ENCODE measurements at places on chromosomes 2 and 18. TPM values are rescaled to one million over a fixed set of nuclear protein-coding genes. Genes with fewer than 3 reads are reported as not detected.

- peak; percentile 59 for DNase-seq
Measured at GRCh38 chr2:173427887-173428668, 73.4 kb downstream of the CDCA7 start.

GRCh38 chr18:1467461-1467964 is 562.8 kb downstream of the ADCYAP1 start:
- no peak for DNase-seq

- no peak for DNase-seq
Measured at GRCh38 chr2:127624320-127624755, 21.6 kb upstream of the GPR17 start.

DNA sequence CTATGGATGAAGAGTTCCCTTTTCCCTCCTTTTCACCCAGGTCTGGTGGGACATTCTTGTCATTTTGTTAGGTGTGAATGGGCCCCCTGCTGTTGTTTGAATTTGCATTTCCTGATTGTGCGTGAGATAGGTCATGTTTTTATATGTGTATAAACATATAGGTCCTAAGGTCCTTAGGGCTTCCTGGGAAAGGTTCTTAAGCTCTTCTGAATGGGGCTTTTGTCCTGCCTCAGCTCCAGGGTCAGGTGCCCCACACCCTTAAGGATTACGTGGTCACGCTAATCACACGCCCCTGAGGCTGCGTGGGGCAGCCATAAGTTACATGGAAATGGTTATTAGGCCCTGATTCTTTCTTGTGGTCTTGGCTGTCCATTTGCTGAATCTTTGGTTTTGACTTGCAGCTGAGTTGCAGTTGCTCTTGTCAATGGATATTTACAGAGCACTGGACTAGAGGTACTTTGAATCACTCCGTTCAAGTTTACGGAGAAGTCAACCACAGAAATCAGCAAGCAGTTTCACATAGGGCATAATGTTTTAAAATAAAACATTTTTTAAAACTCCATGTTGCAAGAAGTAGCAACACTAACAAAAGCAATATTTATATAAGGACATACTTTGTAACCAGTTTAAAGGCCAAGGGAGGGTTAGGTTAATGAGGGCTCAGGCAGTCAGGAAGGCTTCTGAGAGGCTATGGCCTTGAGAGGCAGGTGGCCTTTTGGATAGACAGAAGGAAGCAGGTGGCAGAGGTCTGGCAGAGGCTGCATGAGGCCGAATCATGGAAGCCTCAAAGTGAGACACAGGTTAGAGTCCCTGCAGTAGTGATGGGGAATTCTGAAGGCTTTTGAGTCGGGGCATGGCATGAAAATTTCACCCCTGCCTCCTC is 24.2 kb downstream of the LIPG start:
- no peak for DNase-seq

- no peak for DNase-seq
Measured at GRCh38 chr18:13551841-13552733, 174.3 kb downstream of the FAM210A start.

- DNase-seq, result no peak
Measured at GRCh38 chr2:57796527-57796926, 250.1 kb upstream of the VRK2 start.

- no peak for DNase-seq
Measured at GRCh38 chr2:110688594-110689091, 10.8 kb upstream of the BUB1 start.

- no peak for DNase-seq
Measured at GRCh38 chr2:121089166-121089510, 195.9 kb downstream of the TFCP2L1 start.

- no peak for DNase-seq
Measured at GRCh38 chr2:210954386-210954907, 398.0 kb downstream of the CPS1 start.

DNA sequence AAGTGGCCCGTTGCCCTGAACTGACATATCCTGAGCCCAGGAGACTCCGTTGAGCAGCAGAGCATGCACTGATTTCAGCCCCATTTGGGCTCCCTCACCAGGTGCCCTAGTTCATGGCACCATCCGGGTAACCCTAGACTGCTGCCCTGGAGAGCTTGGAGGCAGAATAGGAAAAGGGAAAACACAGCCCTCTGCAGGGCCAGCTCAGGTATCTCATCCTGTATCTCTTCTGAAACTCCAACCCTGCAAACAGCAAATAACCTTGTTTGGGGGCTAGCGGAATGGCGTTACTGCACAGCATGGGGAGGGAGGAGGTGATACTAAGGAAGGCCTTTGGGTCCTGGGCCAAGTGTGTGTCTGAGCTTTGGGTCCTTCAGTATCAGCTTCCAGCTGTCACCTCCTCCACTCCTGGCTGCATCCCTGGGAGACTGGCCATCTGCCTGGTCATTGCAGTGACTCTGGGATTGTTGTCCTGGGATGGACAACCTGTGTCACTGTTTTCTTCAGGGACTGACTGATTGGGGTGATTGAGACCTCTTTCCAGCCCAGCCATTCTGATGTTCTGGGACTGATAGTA is 233.8 kb upstream of the SKOR2 start:
- no peak for DNase-seq

GRCh38 chr2:189641590-189641989 is 19.7 kb upstream of the ASNSD1 start:
- no peak for DNase-seq

GRCh38 chr2:7375901-7376300 is 458.7 kb downstream of the RNF144A start:
- no peak for DNase-seq

DNA sequence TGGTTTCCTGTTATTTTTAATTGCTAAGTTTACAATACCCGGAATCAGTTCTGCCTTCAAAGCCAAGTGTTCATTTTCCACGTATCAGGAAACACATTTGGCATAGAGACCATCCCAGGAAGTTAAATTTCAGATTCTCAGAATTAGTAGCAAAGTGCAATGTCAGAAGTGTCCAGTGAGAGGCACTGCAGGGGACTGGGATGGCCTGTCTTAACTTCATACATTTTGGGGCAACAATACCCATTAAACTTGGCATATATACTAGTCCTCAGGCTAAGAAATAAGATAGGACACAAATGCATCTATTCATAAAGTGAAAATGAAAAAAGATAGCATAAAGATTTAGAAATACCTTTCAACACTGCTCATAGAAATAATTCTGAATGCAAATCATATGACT is 1.5 kb upstream of the IL1RL2 start:
- no peak for DNase-seq

DNA sequence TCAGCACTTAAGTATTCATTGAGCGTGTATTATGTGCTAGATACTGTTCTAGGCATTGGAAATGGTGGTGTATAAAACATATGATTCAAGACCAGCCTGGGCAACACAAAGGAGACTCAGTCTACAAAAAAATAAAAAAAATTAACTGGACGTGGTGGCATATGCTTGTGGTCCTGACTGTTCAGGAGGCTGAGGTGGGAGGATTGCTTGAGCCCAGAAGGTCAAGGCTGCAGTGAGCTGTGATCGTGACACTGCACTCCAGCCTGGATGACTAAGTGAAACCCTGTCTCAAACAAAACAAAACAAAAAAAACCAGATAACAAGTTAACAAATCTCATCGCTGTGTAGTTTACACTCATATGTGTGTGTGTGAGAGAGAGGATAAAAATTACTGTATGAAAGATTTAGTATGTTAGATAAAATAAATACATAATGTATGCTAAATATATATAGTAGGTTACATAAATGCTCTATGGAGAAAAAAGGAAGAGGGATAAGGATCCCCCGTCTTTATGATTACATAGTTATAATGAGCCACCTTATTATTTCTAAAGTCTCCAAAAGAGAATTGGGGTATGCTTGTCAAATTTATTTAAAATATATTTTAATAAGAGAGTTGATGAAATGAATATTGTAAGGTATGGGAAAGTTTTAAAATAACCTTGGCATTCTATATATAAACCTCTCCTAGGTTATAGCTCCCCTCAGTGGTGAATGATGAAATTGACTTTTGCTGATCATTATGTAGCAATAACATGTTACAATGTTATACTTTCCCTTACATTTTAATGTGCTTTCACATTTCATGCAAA is 69.2 kb downstream of the EHBP1 start:
- DNase-seq, result peak; percentile 46

DNA sequence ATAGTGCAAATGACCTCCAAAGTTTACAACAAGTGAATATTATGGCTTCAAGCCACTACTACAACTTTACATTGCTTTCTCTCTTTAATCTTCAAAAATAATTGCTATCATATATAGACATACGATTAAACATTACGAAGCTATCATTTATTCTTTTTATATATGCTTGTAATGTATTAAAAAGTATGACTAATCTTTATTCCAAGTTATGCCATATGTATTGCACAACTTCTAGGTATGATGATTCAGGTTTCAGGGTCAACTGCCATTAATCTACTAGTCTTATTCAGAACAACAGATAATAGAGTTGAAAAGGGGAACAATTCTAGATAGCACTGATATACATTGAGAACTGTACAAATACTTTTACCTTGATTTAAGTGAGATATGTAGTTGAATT is 506.2 kb upstream of the TMEFF2 start:
- DNase-seq, result no peak

DNA sequence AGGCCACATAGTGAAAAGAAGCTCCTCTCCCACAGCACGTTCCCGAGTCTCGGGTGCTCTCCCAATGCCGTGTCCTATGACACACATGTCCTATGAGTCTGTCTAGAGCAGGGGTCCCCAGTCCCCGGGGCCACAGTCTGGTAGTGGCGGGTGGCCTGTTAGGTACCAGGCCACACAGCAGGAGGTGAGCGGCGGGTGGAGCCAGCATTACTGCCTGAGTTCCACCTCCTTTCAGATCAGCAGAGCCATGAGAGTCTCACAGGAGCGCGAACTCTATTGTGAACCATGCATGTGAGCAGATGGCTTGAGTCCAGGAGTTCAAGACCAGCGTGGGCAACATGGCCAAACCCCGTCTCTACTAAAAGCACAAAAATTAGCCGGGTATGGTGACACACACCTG is 112.6 kb downstream of the ZBTB7C start:
- DNase-seq, result no peak

DNA sequence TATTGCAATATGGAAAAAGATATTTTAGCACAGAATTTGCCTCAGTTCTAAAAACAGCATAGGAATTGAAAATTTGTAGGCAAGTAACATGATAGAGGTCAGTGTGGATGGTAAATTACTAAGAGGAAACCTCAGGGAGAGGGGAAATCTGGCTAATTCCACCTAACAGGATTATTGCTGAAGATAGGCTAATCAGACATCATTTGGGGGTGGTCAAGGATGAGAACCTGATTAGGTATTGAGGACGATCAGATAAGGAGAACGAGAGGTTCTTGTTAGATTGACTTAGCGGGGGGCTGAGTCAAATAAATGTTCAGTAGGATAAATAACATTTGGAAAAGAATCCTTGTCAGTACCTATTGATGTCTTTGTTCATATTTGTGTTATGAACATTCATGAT is 543.2 kb upstream of the LRRTM4 start:
- DNase-seq, result no peak

- DNase-seq, result no peak
Measured at GRCh38 chr2:215161301-215161829, 22.9 kb upstream of the ABCA12 start.

GRCh38 chr2:195498839-195499490 is 158.1 kb upstream of the SLC39A10 start:
- no peak for DNase-seq

DNA sequence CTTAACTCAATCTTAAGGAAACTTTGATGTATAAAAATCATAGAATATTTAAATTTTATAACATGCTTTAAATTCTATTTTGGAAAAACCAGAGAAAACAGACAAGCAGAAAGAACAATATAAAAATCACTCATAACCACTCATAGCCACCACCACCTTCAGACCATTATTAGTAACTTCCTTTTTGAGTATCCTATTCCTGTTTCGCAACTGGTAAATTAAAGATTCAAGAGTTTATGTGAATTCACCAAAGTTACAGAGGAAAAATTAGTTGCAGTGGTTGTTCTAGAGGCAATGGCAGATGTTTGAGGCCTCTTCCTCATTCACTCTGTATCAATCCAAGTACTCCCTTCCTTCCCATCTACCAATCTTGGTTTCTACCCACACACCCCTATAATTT is 49.3 kb upstream of the PROKR1 start:
- DNase-seq, result no peak

- DNase-seq, result no peak
Measured at GRCh38 chr2:238183821-238184220, 19.7 kb downstream of the ILKAP start.

- no peak for DNase-seq
Measured at GRCh38 chr2:189700681-189701080, 26.2 kb downstream of the ANKAR start.

DNA sequence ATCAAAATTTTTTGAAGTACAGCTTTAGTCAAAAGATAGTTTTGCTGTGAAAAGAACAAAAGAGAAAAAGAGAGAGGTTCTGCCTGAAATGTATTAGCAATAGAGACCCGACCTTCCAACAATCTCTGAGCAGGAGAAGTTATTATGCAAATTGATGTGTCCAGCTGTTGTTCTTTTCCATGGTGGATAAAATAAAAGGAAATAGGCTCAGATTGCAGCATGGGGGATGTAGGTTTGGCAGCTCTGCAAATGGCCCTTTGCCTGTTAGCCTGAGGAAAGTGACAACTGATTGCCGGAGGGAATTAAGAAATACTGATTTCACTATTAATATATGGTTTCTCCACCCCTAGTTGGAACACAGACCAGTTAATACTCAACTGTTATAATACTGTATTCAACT is 1283.2 kb upstream of the NXPH2 start:
- DNase-seq, result peak; percentile 84

- no peak for DNase-seq
Measured at GRCh38 chr2:98172951-98173350, 86.0 kb downstream of the VWA3B start.

DNA sequence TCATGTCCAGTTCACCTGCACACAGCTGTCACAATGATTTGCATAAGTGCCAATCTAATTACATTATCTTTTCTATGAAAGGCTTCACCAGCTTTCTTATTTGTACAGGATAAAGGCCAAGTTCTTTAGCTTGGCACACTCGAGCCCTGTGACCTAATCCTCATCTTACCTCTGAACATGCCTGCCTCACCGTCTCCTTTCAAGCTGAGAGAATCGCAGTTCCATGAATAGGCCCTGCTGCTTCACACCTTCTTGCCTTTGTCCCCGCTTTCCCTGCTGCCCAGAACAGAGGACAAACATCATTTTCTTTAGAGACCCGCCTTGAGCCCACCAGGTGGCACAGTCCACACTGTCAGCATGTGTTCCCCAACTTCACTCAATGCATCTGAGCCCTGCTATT is 1094.7 kb downstream of the BCL11A start:
- no peak for DNase-seq

GRCh38 chr2:165877565-165878550 is 75.7 kb downstream of the TTC21B start:
- no peak for DNase-seq

The FAM117B gene
- polyA plus RNA-seq, result 3.9 TPM

The RBM43 gene
- polyA plus RNA-seq, result 10.7 TPM

The ZSWIM2 gene
- polyA plus RNA-seq, result not detected

The LYPD1 gene
- polyA plus RNA-seq, result 3.3 TPM

The C1QL2 gene
- polyA plus RNA-seq, result not detected

The CAMKMT gene
- 4.3 TPM for polyA plus RNA-seq

The CCDC102B gene
- polyA plus RNA-seq, result 13.1 TPM

The SLC1A4 gene
- 10.4 TPM for polyA plus RNA-seq

The CAPN13 gene
- polyA plus RNA-seq, result 0.31 TPM

The OBSL1 gene
- polyA plus RNA-seq, result 183 TPM

The C2orf78 gene
- not detected for polyA plus RNA-seq

The KYNU gene
- polyA plus RNA-seq, result 0.76 TPM

The UGT1A6 gene
- not detected for polyA plus RNA-seq

The ZSCAN30 gene
- 27.7 TPM for polyA plus RNA-seq

The NEU2 gene
- not detected for polyA plus RNA-seq

The SH3RF3 gene
- 5.0 TPM for polyA plus RNA-seq

The SCN3A gene
- 0.45 TPM for polyA plus RNA-seq

The CFAP65 gene
- not detected for polyA plus RNA-seq

The STRADB gene
- 43.3 TPM for polyA plus RNA-seq

The CDH19 gene
- polyA plus RNA-seq, result 0.92 TPM

Data from hindlimb muscle (tissue), 1 donor.